ENCODE measurements at places on chromosomes 16 and 17. TPM values are rescaled to one million over a fixed set of nuclear protein-coding genes. Genes with fewer than 3 reads are reported as not detected.

DNA sequence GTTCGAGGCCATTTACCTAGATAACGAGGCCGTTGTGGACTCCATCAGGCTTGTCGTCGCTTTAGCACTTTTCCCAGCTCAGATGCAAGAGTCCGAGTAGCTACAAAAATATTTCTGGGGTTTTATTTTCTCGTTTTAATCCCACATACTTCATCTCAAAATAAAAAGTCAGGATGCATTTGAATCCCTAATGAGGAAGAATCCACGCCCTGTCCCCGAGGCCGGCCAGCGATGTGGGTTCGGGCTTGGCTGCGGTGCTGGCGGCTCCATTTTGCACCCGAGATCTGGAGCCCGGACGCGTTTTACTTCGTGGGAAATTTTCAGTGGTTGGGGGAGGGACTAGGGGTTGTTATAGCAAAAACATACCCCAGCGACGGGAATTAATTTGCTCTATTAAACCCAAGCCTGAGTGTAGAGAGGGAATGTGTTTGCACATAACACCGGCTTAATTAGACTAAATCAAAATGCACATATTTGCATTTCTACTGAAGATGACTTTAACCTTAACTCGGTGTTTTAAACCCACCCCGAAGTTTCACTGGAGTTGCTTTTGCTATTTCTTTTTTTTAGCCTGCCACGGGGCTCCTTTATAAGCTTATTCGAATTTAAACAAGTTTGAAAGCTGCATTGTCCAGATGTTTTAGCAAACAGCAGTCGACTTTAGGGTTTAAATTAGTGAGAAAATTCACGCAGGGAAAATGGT lies 4.8 kb downstream of the IRX5 start:
- H3K4me1 ChIP-seq: peaks cover 8% of the 10 kb centered on the region
- no peak for DNase-seq
- no peak overlapping the region for H3K4me3 ChIP-seq
- no peak overlapping the region for H3K27ac ChIP-seq

Gene NTN1
- total RNA-seq: 22.8 TPM

GRCh38 chr17:8137645-8138373 lies 13.9 kb upstream of the HES7 start:
- no peaks in the 10 kb centered on the region for H3K27me3 ChIP-seq
- peaks cover 17% of the 10 kb centered on the region for H3K4me1 ChIP-seq
- H3K27ac ChIP-seq: peak overlapping the region; percentile 6
- DNase-seq: no peak
- peak overlapping the region; percentile 32 for H3K4me3 ChIP-seq
- H3K36me3 ChIP-seq: peaks cover 20% of the 10 kb centered on the region

DNA sequence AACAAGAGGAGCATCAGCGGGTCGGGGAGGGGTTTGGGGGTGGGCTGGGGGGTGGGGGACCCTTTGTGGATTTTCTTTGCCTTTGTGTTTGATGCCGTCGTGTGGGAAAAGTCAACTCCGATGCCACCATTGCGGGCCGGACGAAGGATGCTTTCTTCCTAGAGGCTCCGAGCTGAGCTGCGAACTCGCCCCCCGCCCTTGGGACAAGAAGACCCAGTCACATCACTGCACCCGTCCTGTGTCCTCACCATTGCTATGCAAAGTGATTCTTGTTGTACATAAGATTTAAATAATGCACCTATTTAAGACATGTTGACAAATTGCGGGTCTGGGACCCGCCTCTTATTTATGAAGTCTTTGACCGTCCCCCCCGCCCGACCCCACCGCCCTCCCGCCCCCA lies 69.0 kb upstream of the PLCG2 start:
- H3K27ac ChIP-seq: no peak overlapping the region
- H3K27me3 ChIP-seq: no peaks in the 10 kb centered on the region
- no peak for DNase-seq

GRCh38 chr17:7477392-7478275 lies 1.8 kb downstream of the ZBTB4 start:
- H3K4me1 ChIP-seq: peaks cover 47% of the 10 kb centered on the region
- no peaks in the 10 kb centered on the region for H3K27me3 ChIP-seq
- peak overlapping the region; percentile 96 for H3K27ac ChIP-seq
- peaks cover 9% of the 10 kb centered on the region for H3K36me3 ChIP-seq
- H3K4me3 ChIP-seq: peak overlapping the region; percentile 95

DNA sequence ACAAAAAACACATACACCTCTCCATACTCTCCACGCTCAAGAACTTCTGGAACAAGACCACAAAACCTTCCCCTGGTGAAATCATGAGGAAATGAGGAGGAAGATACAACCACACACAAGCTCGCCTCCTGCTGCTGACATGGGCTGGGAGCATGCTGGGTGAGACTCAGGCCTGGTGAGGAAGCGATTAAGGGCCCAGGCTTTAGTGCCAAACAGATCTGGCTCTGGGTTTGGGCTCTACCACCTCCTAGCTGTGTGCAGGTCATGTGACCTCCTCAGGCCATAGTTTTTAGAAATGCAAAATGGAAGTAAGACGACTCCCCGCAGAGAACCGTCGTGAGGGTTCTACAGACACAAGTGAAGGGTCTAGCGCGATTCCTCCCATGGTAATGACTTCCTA lies 41.3 kb downstream of the VAC14 start:
- no peak for DNase-seq
- no peak overlapping the region for H3K4me3 ChIP-seq
- no peak overlapping the region for H3K27ac ChIP-seq
- H3K27me3 ChIP-seq: no peaks in the 10 kb centered on the region
- peaks cover 36% of the 10 kb centered on the region for H3K36me3 ChIP-seq

GRCh38 chr17:49401971-49402611 lies 12.6 kb downstream of the PHB1 start:
- H3K36me3 ChIP-seq: peaks cover 43% of the 10 kb centered on the region
- no peaks in the 10 kb centered on the region for H3K4me1 ChIP-seq
- H3K4me3 ChIP-seq: no peak overlapping the region
- no peak for DNase-seq
- H3K27ac ChIP-seq: no peak overlapping the region

DNA sequence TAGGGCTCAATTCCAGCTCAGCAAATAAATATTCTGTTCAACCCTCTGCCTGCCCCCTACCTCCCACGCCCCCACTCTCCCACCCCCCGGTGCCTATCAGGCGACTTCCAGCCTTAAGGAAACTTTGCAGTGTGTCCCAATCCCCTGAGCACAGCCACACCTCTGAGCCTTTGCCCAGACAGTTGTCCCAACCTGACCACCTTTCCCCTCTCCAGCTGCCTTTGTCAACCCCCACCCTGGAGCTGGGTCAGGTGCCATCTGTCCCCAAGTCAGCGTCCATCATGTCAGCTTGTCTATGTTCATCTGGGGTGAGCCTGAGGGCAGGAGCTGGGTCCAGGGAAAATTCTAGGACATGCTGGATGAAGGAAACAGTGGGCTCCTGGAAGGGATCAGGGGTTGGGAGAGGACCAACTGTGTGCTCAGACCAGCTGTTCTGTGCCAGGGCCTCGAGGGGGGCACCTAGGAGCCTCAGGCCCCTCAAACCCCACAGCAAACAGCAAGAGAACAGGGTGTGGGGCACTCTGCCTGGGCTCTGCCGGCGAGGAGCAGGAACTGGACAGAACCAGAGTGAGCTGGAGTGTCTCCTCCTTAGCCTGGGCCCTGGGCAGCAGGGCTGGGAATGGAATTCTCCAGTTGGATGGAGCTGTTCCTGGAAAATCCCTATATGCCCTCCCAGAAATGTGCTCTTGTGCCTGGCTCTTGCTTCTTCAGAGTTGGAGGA lies 17.8 kb downstream of the CDH16 start:
- DNase-seq: no peak
- H3K27ac ChIP-seq: no peak overlapping the region
- H3K4me1 ChIP-seq: peaks cover 21% of the 10 kb centered on the region
- no peaks in the 10 kb centered on the region for H3K27me3 ChIP-seq
- no peaks in the 10 kb centered on the region for H3K36me3 ChIP-seq

- DNase-seq: no peak
- H3K4me1 ChIP-seq: no peaks in the 10 kb centered on the region
- no peaks in the 10 kb centered on the region for H3K27me3 ChIP-seq
- no peak overlapping the region for H3K4me3 ChIP-seq
- H3K36me3 ChIP-seq: no peaks in the 10 kb centered on the region
- H3K27ac ChIP-seq: no peak overlapping the region
Measured at GRCh38 chr17:9266697-9267117, 245.4 kb downstream of the NTN1 start.

DNA sequence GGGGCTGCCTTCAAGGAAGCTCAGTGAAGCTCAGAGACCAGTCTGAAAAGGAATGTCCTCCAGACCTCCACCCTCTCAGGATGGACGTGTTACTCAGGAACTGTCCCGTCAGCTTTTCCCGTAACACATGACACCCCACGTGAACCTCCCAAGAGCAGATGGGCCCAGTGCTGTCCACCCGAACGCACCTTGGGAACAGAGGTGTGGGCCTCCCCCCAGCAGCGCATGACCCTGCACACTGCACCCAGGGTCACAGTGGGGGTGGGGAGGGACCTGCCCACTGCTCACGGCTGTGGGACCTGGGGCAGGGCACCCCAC lies 21.9 kb downstream of the SLC7A5 start:
- no peaks in the 10 kb centered on the region for H3K27me3 ChIP-seq
- no peak overlapping the region for H3K4me3 ChIP-seq
- peaks cover 98% of the 10 kb centered on the region for H3K36me3 ChIP-seq
- H3K27ac ChIP-seq: no peak overlapping the region
- peaks cover 46% of the 10 kb centered on the region for H3K4me1 ChIP-seq

GRCh38 chr17:66952031-66952524 lies 12.4 kb upstream of the CACNG4 start:
- DNase-seq: peak; percentile 98
- H3K27me3 ChIP-seq: no peaks in the 10 kb centered on the region
- H3K4me3 ChIP-seq: no peak overlapping the region
- no peaks in the 10 kb centered on the region for H3K36me3 ChIP-seq

- H3K4me1 ChIP-seq: peaks cover 12% of the 10 kb centered on the region
- peaks cover 4% of the 10 kb centered on the region for H3K36me3 ChIP-seq
- H3K27me3 ChIP-seq: no peaks in the 10 kb centered on the region
- DNase-seq: no peak
Measured at GRCh38 chr17:7557775-7558543, 591 bp upstream of the TNFSF13 start.

DNA sequence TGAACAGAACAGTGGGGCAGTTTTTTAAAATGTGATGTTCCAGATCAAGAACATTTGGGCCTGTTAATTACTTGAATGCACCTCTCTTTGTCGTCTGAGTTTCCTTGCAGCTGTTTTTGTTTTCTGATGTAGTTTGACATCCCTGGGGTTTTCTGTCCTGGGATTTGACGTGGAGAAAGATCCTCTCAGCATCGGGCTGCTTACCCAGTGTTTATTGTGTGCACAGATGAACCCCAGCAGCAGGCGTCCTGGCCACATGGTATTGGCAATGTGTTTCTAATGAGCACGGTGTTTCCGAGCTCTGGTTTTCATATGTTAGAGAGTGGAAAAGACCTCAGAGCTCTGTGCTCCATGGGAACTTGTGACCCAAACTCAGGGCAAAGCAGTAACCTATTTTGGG lies 191.1 kb upstream of the IRX3 start:
- H3K27ac ChIP-seq: no peak overlapping the region
- no peaks in the 10 kb centered on the region for H3K27me3 ChIP-seq
- no peaks in the 10 kb centered on the region for H3K4me1 ChIP-seq

- no peak overlapping the region for H3K4me3 ChIP-seq
- peaks cover 14% of the 10 kb centered on the region for H3K4me1 ChIP-seq
- no peak for DNase-seq
Measured at GRCh38 chr16:66459878-66460277, 32.8 kb downstream of the BEAN1 start.

Gene ARL5C
- total RNA-seq: not detected

Gene OTOA
- total RNA-seq: not detected

GRCh38 chr16:82063456-82064082 lies 28.5 kb downstream of the HSD17B2 start:
- H3K4me3 ChIP-seq: no peak overlapping the region
- H3K27me3 ChIP-seq: no peaks in the 10 kb centered on the region
- H3K36me3 ChIP-seq: no peaks in the 10 kb centered on the region
- H3K27ac ChIP-seq: no peak overlapping the region
- no peak for DNase-seq

DNA sequence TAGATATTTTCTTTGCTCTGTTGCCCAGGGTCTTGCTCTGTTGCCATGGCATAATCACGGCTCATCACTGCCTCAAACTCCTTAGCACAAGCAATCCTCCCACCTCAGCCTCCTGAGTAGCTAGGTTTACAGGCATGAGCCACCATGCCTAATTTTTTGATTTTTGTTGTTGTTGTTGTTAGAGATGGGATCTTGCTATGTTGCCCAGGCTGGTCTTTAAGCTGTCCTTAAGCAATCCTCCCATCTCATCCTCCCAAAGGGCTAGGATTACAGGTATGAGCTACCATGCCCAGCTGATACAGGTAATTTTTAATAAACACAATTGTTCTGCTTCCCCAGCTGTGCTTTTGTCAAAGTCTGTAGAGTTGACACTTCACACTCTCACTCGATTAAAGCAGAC lies 159.3 kb downstream of the PARN start:
- H3K4me1 ChIP-seq: no peaks in the 10 kb centered on the region
- H3K27me3 ChIP-seq: no peaks in the 10 kb centered on the region
- no peak for DNase-seq
- no peak overlapping the region for H3K27ac ChIP-seq

Gene SMIM22
- total RNA-seq: not detected

DNA sequence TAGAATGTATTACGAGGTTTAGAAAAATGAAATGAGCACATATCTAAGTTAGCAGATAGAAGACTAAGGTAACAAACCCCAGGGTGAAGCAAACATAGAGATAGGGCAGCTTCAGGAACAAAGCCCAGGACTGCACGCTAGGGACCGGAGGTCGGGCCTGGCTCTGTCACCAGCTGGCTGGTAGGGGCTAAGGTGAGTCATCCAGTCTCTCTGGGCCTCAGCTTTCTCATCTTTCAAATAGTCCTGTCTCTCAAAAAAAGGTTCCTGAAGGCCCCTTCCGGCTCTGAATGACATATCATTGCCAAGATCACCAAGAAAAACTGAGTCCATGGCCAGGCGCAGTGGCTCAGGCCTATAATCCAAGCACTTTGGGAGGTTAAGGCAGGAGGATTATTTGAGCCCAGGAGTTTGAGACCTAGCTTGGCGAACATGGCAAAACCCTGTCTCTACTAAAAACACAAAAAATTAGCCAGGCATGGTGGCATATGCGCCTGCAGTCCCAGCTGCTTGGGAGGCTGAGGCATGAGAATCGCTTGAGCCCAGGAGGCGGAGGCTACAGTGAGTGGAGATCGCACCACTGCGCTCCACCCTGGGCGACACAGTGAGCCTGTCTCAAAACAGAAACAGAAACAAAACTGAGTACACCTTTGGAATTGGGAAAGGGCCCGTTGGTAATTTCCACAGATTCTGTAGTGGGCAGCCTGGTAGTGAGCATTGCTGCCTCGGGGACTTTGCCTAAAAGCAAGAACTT lies 26.0 kb downstream of the PKD1L3 start:
- H3K27me3 ChIP-seq: peaks cover 10% of the 10 kb centered on the region
- no peak overlapping the region for H3K4me3 ChIP-seq

DNA sequence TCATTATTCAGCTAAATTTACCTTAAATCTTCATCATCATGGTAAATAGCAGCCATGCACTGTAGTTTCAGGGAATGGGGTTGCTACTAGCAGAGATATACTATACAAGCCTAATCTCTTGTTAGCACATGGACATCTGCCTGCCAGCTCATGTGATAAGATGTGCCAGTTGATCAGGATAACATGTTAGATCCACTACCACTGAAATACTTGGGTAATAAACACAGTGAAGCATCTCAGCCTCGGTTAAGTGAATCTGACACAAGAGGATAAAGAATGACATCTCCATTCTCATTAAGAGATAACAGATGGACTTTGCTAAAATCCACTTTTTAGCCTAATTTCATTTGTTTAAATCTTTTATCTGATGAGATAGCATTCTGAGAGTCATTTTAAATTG lies 256.1 kb downstream of the CDH8 start:
- H3K4me1 ChIP-seq: no peaks in the 10 kb centered on the region
- DNase-seq: no peak
- no peaks in the 10 kb centered on the region for H3K36me3 ChIP-seq
- H3K27me3 ChIP-seq: no peaks in the 10 kb centered on the region
- H3K4me3 ChIP-seq: no peak overlapping the region

All from SJSA1 (cell line).